ENCODE measurements at places on chromosomes 4 and X.

GRCh38 chrX:109270580-109271484, 211.1 kb downstream of the GUCY2F start:
- DNase-seq: no peak

DNA sequence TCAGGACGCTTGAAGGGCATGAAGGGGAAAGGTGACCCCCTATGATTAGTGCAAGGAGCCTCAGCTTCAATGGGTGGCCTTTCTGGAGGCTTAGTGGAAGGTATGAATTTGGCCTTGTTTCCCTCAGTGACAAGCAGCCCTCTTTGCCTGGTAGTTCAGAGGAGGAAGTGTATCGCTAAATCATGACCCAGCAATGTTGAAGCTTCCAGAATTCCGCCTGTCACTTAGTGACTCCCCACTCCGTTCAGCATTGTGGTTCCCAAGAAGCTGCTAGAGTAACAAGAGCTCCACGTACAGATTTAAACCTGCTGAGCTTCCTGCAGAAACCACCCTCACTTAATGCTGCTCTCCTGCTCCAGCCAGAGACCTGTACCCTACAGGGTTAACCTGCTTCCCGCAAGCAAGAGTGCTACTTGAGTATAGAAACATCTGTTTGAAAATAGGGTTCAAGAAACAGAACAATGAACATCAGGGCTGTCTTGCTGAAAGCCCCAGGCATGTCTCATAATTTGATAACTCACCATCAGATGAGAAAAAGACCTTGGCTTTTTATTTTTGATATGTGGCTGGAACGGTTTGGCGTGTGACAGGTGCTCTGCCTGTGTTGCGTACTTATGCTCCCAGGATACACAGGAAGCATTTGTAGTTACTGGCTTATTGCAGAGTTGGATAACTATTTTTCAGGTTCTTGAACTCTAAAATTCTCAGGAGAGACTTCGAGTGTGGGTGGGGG, 105.2 kb downstream of the UCHL1 start:
- DNase-seq: no peak

DNA sequence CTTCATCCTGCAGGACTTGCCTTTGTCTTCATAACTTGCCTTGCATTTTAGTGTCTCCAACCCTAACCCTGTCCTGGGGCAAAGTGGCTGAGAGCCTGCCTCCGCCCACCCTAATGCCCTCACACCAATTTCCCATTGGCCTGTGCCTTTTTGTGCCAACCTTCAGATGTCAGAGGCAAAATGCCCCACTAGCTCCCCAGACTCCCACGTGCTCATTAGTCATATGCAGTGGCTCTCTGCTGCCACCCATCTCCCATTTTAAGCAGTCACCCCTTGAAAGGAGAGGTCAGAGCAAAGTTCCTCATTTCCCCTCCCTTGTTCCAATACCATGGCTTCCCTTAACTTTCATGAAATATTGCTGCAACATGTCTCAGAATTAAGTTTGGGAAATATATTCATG, 74.8 kb upstream of the PASD1 start:
- no peak for DNase-seq

- no peak for DNase-seq
Observed at GRCh38 chr4:140266958-140267568, 106.4 kb upstream of the SCOC start.

DNA sequence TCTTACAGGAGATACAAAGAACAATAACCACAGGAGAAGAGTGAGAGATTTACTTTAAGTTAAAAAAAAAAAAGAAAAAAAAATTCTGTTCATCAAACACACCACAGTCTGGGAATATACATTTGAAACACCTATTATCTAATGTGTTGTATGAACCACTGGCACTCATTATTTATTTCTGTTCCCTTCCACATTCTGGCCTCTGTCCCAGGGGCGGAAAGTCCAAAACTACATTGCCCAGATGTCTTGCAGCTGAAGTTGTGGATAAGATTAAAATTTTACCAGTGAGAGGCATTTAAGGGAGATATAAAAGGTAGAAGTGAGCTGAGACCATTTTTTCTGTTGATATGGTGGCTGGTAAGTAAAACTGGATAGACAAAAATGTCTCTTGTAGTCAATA, 56.2 kb downstream of the SCLT1 start:
- DNase-seq: no peak

Measured in endothelial cell (in vitro differentiated cells).